ENCODE measurements at places on chromosomes 1 and 21. TPM values are rescaled to one million over a fixed set of nuclear protein-coding genes. Genes with fewer than 3 reads are reported as not detected.

- no peak for DNase-seq
These were observed 88.1 kb upstream of the LRRC8D start for GRCh38 chr1:89732643-89733222.

DNA sequence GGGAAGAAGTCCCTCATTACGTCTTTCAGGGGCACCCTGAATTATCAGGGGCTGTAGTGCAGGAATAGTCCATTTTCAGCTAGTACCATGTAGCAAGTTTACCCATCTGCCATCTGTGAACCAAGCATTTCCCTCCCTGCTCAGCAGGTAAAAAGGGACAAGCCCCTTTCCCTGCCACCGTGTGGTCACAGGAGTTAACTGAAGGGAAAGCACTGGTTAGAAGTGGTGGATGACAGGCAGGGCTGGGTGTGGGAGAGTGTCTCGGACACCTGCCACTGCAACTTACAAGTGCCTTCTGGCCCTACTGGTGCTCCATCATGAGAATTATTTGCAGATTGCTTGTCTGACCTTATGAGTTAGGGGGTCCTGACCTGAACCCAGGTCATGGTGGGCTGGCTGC is 32.0 kb upstream of the IGSF5 start:
- no peak for DNase-seq

GRCh38 chr1:117179471-117179870 is 31.3 kb downstream of the VTCN1 start:
- no peak for DNase-seq

DNA sequence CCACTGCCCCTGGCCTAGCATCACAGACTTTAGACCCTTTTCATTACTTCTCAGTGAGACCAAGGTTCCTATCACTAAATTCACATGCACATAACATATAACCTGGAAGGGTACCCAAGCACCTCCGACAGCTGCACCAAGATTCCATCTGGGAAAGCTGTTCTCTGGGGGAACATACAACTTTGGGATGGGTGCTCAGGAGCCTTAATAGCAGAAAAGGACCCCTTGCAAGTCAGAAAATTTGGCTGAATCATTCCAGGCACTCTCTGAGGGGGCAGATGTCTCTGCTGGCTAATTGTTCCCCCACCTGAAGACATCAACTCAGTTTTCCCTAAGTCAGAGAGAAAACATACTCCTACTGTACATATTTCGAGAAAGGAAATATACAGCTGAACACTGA is 41.3 kb upstream of the PSEN2 start:
- DNase-seq: no peak

GRCh38 chr1:182761396-182762395 is 27.9 kb upstream of the NPL start:
- no peak for DNase-seq

- no peak for DNase-seq
These were observed 580 bp upstream of the BLACAT1 start for GRCh38 chr1:205456383-205456867.

LCE3D gene
- not detected for total RNA-seq

CEP350 gene
- 58.4 TPM for total RNA-seq
